ENCODE measurements at places on chromosomes 1 and 21. TPM values are rescaled to one million over a fixed set of nuclear protein-coding genes. Genes with fewer than 3 reads are reported as not detected.

- no peak overlapping the region for H3K4me3 ChIP-seq
- no peak overlapping the region for H3K27ac ChIP-seq
- no peaks in the 10 kb centered on the region for H3K27me3 ChIP-seq
- no peak for DNase-seq
- no peaks in the 10 kb centered on the region for H3K4me1 ChIP-seq
- no peaks in the 10 kb centered on the region for H3K36me3 ChIP-seq
These were observed 218.8 kb downstream of the NTNG1 start for GRCh38 chr1:107359472-107360241.

DNA sequence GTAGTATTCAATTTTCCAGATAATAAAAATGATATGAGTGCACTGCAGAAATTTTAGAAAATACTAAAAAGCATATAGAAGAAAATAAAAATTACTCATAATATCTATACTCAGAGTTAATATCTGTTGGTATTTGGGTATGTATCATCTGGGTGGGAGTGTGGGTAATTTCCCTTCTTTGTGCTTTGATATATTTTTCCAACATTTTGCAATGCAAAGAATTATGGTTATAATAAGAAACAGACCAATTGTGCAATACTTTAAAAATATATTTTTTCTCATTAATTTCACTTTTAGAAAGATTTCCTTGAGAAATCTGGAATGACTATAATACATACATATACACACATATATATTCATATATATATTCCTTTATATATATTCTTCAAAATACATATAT, 665.7 kb downstream of the ADGRL2 start:
- H3K4me1 ChIP-seq: no peaks in the 10 kb centered on the region
- H3K36me3 ChIP-seq: no peaks in the 10 kb centered on the region
- H3K27me3 ChIP-seq: no peaks in the 10 kb centered on the region
- H3K27ac ChIP-seq: no peak overlapping the region

GRCh38 chr1:166233750-166234366, 67.1 kb upstream of the FAM78B start:
- no peak for DNase-seq
- H3K4me1 ChIP-seq: no peaks in the 10 kb centered on the region
- no peaks in the 10 kb centered on the region for H3K27me3 ChIP-seq
- H3K36me3 ChIP-seq: no peaks in the 10 kb centered on the region
- H3K27ac ChIP-seq: no peak overlapping the region

GRCh38 chr1:13642306-13643004, 57.5 kb upstream of the PRDM2 start:
- no peak overlapping the region for H3K27ac ChIP-seq
- H3K4me3 ChIP-seq: no peak overlapping the region
- no peaks in the 10 kb centered on the region for H3K4me1 ChIP-seq
- no peaks in the 10 kb centered on the region for H3K27me3 ChIP-seq
- DNase-seq: no peak

GRCh38 chr1:185291652-185292051, 25.4 kb downstream of the IVNS1ABP start:
- no peaks in the 10 kb centered on the region for H3K36me3 ChIP-seq
- no peaks in the 10 kb centered on the region for H3K27me3 ChIP-seq
- H3K4me3 ChIP-seq: no peak overlapping the region
- no peaks in the 10 kb centered on the region for H3K4me1 ChIP-seq
- DNase-seq: no peak

DNA sequence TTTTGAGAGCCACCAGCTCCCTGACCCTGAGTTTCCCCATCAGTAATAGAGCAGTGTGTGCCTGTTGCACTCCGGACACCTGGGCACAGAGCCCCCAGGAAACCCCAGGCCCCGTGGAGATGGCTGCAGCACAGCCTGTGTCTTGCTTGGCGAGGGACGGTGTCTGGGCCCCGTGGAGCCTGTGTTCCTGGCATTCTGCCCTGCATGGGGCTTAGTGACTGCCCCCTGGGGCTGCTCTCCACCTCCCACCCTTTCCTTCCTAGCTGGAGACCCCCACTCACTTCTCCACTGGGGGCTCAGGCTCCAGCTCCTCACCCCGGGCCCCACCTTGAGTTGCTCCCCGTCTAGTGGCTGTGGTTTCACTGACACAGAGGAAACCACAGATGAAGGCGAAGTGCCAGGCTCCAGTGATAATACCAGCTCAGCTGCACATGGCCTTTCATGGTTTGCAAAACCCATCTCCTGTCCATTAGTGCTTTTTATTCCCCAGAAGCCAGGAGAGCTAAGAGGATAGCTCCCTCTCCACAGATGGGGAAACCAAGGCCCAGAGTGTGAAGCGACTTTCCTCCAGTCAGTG, 39.4 kb downstream of the DMRTB1 start:
- H3K4me1 ChIP-seq: no peaks in the 10 kb centered on the region
- no peak overlapping the region for H3K27ac ChIP-seq
- no peaks in the 10 kb centered on the region for H3K27me3 ChIP-seq
- DNase-seq: no peak
- no peaks in the 10 kb centered on the region for H3K36me3 ChIP-seq

GRCh38 chr1:31730336-31731048, 26.7 kb upstream of the COL16A1 start:
- no peak overlapping the region for H3K27ac ChIP-seq
- DNase-seq: no peak
- no peaks in the 10 kb centered on the region for H3K36me3 ChIP-seq
- H3K4me3 ChIP-seq: no peak overlapping the region
- no peaks in the 10 kb centered on the region for H3K4me1 ChIP-seq

- H3K4me3 ChIP-seq: no peak overlapping the region
- H3K36me3 ChIP-seq: no peaks in the 10 kb centered on the region
- H3K27me3 ChIP-seq: no peaks in the 10 kb centered on the region
These were observed 134.4 kb downstream of the ZNF281 start for GRCh38 chr1:200275415-200275814.

GRCh38 chr21:38917043-38917774, 111.5 kb downstream of the ETS2 start:
- peak overlapping the region; percentile 69 for H3K27ac ChIP-seq
- DNase-seq: peak; percentile 82
- no peaks in the 10 kb centered on the region for H3K4me1 ChIP-seq
- H3K36me3 ChIP-seq: no peaks in the 10 kb centered on the region
- H3K27me3 ChIP-seq: no peaks in the 10 kb centered on the region

DNA sequence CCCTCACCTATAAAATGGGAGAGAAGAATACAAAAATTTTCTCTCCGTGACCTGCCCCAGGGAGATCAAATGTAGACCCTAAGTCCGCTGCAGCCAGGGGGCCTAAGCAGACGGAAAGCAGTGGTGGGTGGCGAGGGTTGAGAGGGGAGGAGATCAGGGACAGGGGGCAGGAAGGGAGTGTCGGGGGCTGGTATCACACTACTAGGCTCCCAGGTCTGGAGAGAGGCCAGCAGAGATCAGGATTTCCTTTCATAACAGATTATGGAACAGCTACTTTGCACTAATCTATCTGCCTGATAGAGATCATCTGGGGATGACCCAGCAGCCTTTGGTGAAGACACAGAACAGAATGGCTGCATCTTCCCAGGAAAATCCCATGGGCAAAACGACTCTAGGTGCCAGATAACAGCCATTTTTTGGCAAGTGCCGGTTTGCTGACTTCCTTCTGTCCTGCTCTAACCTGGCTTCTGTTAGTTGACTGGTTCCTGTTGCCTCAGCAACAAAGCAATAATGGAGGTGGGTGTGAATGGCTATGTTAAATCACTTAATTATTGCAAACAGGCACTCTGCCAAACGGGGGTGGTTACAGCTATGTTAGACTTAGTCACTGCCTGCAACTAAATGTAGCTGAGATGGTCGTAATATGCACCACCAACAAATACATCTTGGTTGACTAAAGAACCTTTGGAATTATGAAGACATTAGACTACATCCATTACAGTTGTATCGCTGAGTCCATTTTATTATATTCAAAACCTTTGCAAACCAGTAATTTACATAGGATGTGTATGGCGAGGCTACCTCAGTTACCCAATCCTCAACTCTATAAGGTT, 30.0 kb upstream of the EPS8L3 start:
- H3K4me3 ChIP-seq: no peak overlapping the region
- H3K36me3 ChIP-seq: no peaks in the 10 kb centered on the region
- H3K27ac ChIP-seq: no peak overlapping the region
- no peak for DNase-seq
- H3K27me3 ChIP-seq: no peaks in the 10 kb centered on the region

- H3K27ac ChIP-seq: peak overlapping the region; percentile 94
- peak; percentile 92 for DNase-seq
- H3K36me3 ChIP-seq: no peaks in the 10 kb centered on the region
- peaks cover 35% of the 10 kb centered on the region for H3K4me1 ChIP-seq
- no peaks in the 10 kb centered on the region for H3K27me3 ChIP-seq
These were observed 3.1 kb upstream of the P3R3URF start for GRCh38 chr1:46179138-46180081.

- no peak for DNase-seq
- H3K27me3 ChIP-seq: no peaks in the 10 kb centered on the region
- no peaks in the 10 kb centered on the region for H3K4me1 ChIP-seq
- H3K36me3 ChIP-seq: no peaks in the 10 kb centered on the region
These were observed 11.7 kb downstream of the ADPRS start for GRCh38 chr1:36100376-36100775.

DNA sequence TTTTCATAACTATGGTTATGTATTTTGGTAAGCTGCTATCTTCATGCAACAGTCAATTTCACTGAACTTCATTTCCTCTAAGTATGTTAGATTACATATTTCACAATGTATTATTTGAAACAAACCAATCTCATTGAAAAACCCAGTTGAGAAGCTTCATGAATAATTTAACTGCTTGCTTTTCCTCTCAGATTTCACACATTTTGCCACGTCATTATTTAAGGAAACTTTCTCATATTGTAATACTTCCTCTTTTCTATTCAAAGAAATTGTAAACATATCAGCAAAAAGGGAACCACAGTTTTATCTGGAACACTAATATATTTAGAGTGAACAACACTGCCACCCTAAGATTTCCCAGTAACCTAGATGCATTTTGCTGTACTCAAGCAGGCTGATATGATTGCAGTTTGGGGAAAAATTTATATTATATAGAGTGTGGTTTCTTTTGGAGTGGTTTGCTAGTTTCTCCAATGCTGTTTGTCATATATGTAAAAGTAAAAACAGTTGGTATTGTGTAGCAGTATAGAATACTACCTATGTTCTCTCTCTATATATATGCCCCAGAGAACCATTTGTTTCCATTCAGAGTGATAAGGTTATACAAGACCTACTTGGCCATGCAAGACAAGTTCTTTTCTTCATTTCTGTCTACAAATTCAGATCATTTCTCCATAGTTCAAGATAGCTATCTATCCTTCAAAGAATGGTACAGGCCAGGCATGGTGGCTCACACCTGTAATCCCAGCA, 28.4 kb upstream of the AHCTF1 start:
- no peak overlapping the region for H3K27ac ChIP-seq
- no peak for DNase-seq
- H3K27me3 ChIP-seq: no peaks in the 10 kb centered on the region
- no peaks in the 10 kb centered on the region for H3K36me3 ChIP-seq

GRCh38 chr1:85228972-85229371, 28.2 kb upstream of the SYDE2 start:
- no peak overlapping the region for H3K4me3 ChIP-seq
- no peak for DNase-seq
- no peak overlapping the region for H3K27ac ChIP-seq
- no peaks in the 10 kb centered on the region for H3K4me1 ChIP-seq
- H3K27me3 ChIP-seq: no peaks in the 10 kb centered on the region

DNA sequence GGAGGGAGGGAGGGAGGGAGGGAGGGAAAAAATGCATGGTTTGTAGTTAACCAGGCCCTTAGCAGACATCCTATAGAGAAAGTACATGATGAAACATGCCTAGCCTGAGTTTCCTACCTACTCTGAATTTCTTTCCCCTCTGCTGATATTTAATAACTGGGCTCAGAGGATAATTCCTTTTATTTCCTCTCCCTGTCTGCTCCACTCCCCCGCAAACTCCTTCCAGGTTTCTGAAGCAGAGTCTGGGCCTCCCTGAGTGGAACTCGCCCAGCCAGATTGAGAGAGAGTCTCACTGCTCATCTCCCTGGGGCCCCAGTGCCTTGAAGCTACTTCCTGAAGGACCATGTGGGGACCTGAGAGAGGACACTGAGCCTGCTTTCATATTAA, 111.9 kb upstream of the SLC44A3 start:
- H3K36me3 ChIP-seq: no peaks in the 10 kb centered on the region
- H3K27ac ChIP-seq: no peak overlapping the region
- H3K27me3 ChIP-seq: no peaks in the 10 kb centered on the region
- no peak overlapping the region for H3K4me3 ChIP-seq

GRCh38 chr1:192363177-192363576, 46.4 kb downstream of the RGS21 start:
- H3K27me3 ChIP-seq: no peaks in the 10 kb centered on the region
- no peak overlapping the region for H3K27ac ChIP-seq
- no peak for DNase-seq
- no peaks in the 10 kb centered on the region for H3K4me1 ChIP-seq

GRCh38 chr1:49416758-49417157, 607.0 kb downstream of the AGBL4 start:
- H3K4me1 ChIP-seq: no peaks in the 10 kb centered on the region
- no peak overlapping the region for H3K27ac ChIP-seq
- H3K36me3 ChIP-seq: no peaks in the 10 kb centered on the region
- H3K27me3 ChIP-seq: no peaks in the 10 kb centered on the region
- no peak for DNase-seq

- DNase-seq: no peak
- no peak overlapping the region for H3K27ac ChIP-seq
- no peaks in the 10 kb centered on the region for H3K36me3 ChIP-seq
- no peaks in the 10 kb centered on the region for H3K4me1 ChIP-seq
These were observed 20.0 kb upstream of the BATF3 start for GRCh38 chr1:212719633-212720032.

GRCh38 chr1:162993846-162994245, 75.3 kb upstream of the RGS4 start:
- no peaks in the 10 kb centered on the region for H3K4me1 ChIP-seq
- no peaks in the 10 kb centered on the region for H3K27me3 ChIP-seq
- no peaks in the 10 kb centered on the region for H3K36me3 ChIP-seq
- H3K4me3 ChIP-seq: no peak overlapping the region
- no peak for DNase-seq

DNA sequence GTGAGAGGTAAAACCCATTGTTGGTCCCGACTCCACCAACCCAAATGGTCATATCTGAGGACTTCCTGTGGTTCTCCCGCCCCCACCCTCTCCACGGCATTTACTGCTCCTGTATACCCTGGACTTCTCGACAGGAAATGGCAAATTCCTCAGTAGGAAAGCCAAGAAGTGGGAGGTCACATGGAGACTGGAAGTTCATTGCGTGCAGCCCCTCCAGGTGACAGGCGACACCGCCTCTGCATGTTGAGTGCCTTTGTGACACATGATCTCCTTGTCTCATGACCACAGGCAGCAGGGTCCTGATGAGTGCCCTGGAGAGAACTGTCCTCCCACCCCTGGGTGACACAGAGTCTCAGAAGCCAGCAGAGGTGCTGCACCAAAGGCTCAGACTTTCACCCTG, 24.2 kb downstream of the ERG start:
- no peaks in the 10 kb centered on the region for H3K4me1 ChIP-seq
- H3K27ac ChIP-seq: no peak overlapping the region
- H3K27me3 ChIP-seq: no peaks in the 10 kb centered on the region
- DNase-seq: no peak
- H3K4me3 ChIP-seq: no peak overlapping the region

The CCDC185 gene
- not detected for total RNA-seq

The ICOSLG gene
- 3.4 TPM for total RNA-seq

The C1orf185 gene
- not detected for total RNA-seq

The NHLH1 gene
- not detected for total RNA-seq

The SHE gene
- total RNA-seq: 29.9 TPM

The FAM163A gene
- total RNA-seq: not detected

The PLD5 gene
- 1.0 TPM for total RNA-seq

The PEAR1 gene
- total RNA-seq: 20.0 TPM

The SERPINC1 gene
- not detected for total RNA-seq

The KCNJ9 gene
- total RNA-seq: not detected

The MAP1LC3C gene
- total RNA-seq: not detected

The ARHGEF16 gene
- 25.2 TPM for total RNA-seq
